Dorsolateral prefrontal cortex (tissue), 122 donors: ENCODE measurements at places on chromosomes 16 and 17.

DNA sequence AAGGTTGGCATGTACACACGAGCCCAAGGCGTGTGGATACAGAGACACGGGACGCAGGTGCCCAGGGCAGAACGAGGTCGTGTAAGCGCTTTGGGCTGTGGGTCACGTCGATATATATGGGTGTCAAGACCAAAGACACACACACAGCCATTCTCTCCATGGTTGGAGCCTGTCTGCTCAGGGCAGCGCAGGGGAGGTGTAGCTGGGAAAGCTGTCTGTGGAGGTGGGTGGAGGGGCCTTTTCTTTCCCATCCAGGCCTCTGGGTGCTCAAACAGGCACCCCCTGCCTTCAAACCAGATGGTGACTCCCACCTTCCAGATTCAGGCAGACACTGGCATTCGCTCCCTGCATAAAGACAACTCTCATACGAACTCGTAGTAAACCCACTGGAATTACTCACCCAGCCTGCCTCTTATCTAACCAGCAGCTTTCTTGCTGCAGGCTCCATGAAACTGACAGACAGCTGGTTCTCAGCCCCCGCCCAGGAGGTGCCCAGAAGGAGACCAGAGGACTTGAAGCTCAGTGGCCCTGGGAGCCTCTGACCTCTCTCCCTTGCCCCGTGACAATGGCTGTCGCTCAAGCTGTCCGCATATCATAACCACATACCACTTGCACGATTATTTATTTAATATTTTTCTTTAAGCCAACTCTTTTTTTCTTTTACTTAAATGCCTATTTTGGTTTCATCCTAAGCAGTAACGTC is 237.1 kb downstream of the KATNIP start:
- no peak for DNase-seq

DNA sequence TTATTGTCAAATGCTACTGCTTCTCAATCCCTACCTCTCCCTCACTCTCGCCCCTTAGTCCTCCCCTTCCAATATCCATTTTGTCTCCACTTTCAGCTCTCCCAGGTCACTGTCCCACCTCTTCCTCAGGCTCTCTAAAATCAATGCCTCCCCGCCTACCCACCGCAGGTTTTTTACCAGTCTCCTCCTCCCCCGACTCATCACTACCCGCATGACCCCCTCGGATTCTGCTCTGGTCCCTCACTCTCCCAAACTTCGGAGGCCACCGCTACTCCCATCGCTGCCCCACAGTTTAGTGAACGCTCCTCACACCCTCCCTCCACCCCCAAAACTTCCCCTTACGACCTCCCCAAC is 513 bp downstream of the CRLF3 start:
- no peak for DNase-seq

GRCh38 chr17:33941744-33942143 is 313.3 kb upstream of the CCL2 start:
- DNase-seq = no peak

DNA sequence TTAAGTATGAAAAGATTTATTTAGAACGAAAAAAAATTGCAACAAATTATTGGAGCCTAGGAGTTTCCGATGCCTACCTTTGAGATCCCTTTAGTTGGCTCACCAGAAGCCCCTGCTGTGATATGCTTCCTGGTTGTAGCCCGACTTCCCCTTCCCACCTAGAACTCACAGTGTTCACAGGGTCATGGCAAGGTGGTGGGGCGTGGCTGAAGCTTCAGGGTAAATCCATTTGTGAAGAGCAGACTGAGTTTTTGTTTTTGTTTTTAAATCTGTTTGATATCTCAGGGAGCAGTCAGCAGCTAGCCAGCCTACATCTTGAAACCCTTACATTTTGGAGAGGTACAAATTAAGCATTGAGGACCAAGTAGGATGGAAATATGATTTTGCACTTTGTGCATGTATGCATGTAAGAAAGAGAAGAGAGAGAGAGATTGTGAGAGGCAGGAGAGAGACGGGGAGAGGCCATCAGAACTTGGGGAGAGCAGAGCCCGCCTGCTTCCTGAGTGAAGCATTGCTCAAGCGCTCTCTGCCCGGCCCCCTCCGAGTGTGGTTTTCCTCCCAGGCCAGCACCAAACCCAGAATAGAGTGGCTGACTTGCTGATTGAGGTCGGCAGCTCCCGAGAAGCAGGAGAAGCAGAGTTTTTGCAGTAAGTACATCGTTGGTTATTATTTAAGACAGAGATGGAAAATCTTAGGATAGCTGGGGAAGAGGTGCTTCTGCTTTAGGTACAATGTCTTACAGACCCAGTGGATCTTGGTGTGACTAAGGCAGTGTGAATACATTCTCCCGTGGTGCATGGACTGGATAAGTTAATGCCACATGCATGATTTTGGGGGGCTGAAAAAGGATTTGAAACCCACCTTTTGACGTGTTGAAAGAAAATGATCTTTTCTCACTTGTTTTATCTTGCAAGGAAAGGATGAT is 64.2 kb downstream of the SPECC1 start:
- DNase-seq = no peak

GRCh38 chr16:1097800-1098199 is 1.8 kb upstream of the C1QTNF8 start:
- no peak for DNase-seq

GRCh38 chr16:72474501-72475123 is 302.7 kb upstream of the PMFBP1 start:
- no peak for DNase-seq
